Islet precursor cell (in vitro differentiated cells): ENCODE measurements at places on chromosomes 2 and 18.

- DNase-seq, result no peak
These were observed 1224.4 kb upstream of the LRRTM1 start for GRCh38 chr2:81528852-81529480.

DNA sequence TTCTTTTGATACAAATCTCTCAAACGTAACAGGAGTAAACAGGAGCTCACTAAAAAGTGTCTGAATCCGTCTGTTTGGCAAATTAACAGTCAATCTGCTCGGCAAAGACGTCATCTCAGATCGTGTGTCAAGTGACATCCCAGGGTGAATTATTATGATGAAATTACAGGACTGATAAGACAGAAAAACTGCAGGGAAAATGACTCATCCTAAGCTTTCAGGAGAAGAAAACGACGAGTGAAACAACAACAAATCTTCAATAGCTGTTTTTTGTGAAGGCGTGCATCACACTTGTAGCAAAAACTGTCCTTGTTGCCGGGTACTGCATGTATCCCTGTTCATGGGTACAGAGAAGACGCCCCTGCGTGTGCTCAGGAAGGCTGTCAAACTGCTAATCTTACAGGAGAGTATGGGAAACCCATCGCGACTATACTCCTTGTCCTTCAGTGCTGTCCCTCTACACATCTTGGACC, 24.9 kb downstream of the EPB41L3 start:
- DNase-seq, result no peak

- DNase-seq, result no peak
These were observed 21.7 kb downstream of the MIB1 start for GRCh38 chr18:21762181-21762772.

DNA sequence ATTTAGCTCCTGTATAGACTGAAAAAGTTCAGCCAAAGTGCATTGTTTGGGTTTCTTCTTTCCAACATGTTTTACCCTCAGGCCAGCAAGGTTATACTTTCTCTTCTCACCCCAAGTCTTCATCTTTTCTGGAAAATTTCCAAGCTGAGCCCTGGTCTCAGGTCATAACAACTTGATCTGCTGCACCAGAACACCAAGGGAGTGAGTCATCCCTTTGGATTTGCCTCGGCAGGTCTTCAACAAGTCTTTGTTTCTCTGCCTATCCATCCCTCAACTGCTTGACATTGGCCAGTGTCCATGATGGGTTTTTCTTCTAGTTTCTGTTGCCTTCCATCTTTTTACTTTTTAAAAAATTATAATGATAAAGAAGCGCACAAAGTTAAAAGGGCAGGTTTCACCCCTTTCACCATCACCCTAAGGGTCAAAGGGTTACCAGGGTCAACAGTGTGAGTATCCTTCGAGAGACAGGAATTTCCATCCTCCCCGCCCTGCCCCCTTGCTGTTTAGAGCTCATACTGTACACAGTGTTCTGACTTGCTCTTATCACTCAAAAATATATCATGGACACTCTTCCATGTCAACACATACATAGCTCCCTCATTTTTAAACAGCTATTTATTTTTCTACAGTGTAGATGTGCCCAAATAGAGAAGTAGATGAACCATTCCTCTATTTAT, 5.7 kb upstream of the SPATS2L start:
- peak; percentile 84 for DNase-seq

DNA sequence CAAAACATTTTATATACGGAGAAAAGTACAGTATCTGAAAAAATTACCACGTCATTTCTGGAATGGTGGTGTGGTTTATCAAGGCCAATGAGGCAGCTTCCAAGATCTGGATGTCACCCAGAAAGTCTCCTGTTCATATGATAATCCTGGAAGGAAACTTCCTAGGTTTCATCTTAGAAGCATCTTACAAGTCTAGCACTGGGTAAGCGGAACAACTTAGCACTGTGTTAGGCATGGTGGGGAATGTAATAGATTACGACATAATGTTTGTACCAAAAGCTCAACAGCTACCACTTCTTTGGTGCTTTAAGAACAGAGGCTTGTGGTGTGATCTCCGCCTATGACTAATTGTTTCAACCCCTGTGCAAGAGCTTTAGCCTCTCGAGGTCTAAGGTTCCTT, 63.1 kb upstream of the LYPD1 start:
- no peak for DNase-seq
